ENCODE measurements at places on chromosomes 7 and 10.
A peak's percentile ranks its signal among the peaks of the same experiment; 100 is the strongest.

GRCh38 chr7:136958016-136958415, 89.6 kb downstream of the CHRM2 start:
- DNase-seq: no peak

DNA sequence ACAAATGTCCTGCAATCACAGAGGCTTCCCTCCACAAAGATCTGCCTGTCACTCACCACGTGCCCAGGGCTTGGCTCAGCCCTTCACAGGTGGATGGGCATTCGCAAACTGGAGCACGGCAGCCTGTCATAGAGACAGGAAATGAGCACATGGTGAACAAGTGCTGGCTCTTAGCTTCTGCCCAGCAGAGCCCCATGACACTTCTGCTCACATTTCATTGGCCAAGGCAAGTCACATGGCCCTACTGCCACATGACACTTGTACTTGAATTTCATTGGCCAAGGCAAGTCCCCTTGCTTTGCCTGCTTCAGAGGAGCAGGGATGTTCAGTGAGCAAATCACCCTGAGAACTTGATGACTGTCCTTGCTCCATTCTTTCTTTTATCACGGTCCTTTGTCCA, 110.8 kb upstream of the PPP2R2D start:
- no peak for DNase-seq

GRCh38 chr10:104326991-104327610, 11.2 kb downstream of the ITPRIP start:
- no peak for DNase-seq

DNA sequence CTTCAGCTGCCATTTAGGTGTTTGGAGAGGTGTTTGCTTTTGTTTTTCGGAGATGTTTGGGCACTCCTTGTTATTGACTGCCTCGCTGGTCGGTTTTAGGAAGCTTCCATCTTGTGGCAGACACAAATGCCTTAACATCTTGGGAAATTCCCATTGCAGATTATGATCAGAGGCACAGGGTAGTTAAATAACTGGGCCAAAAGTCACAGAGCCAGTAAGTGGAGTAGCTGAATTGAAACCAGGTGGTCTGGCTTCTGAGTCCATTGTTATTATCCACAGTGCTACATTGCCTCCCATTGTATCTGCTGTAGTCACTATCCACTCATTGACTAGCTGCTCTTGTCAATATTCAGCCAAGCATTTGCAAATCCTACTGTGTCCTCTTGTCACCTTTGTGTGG, 138.2 kb upstream of the PLPP4 start:
- DNase-seq: no peak

GRCh38 chr7:92421676-92422435, 25.4 kb upstream of the GATAD1 start:
- DNase-seq: no peak

- DNase-seq: no peak
Observed at GRCh38 chr7:30206491-30206890, 71.7 kb downstream of the MTURN start.

DNA sequence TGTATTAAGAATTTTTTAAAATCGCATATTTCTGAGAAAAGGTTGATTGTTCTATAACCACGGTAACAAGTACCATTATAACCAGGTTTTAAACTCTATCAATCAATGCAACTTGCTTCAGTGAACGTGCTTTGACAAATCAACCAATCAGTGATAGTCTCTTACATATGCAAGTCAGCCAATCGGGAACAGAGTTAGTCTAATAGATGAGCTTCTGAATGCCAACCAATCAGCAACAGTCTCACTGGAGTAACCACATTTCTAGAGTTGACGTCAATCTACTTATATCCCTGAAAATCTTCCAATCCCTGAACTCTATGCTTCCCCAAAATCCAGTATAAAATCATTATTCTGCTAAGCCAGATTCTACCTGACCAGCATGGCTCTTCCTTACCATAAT, 44.7 kb upstream of the TRUB1 start:
- no peak for DNase-seq

- DNase-seq: no peak
Observed at GRCh38 chr10:33617381-33618080, 283.1 kb upstream of the NRP1 start.

GRCh38 chr7:94908323-94909178, 1.2 kb downstream of the PPP1R9A start:
- DNase-seq: peak; percentile 48

DNA sequence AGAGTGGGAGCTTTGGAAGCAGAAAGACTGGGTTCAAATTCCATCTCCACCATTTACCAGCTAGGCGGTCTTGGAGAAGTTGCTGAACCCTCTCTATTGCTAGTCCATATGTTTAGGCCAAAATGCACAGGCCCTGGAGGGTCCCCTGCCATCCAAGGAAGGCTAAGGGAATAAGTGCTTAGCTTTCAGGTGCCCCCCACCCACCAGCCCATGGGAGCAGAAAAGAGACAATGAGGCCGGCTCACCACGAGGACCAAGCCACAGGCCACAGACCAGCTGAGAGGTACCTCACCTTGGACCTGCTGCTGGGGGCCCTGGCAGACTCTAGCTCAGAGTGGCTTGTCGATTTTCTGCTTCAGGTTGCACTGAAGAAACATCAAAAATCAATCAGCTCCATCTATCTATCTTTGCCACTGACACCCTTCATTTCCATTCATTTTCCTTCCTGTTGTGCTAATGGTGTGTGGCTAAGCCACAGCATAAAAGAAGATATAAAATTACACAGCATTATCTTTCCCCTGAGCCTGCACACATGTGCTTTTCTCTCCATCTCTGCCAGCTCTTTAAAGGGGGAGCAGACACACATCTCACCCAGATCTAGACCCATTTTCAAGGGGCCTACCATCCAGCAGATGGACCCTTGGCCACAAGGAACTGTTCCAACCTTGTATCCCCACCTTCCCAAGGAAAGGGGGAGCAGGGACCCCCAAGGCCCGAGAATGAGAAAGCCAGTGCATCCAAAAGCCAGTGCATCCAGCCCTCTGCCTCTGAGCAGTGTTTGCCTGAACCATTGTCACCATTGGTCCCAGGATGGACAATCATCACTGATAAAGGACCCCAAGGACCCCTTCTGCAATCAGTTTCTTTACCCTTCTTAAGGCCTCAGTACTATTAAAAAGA, 65.4 kb downstream of the GRID1 start:
- DNase-seq: no peak

GRCh38 chr10:29050081-29050480, 238.8 kb upstream of the LYZL1 start:
- no peak for DNase-seq

DNA sequence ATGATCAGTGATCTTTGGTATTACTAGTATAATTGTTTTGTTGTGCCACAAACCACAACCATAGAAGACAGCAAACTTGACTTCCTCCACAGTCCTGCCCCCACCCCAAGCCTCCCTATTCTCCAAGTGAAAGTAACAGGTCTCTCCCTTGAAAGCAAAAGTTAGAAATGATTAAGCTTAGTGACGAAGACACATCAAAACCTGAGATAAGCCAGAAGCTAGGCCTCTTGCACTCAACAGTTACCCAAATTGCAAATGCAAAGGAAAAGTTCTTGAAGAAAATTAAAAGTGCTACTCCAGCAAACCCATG, 7.5 kb downstream of the SAR1A start:
- no peak for DNase-seq

DNA sequence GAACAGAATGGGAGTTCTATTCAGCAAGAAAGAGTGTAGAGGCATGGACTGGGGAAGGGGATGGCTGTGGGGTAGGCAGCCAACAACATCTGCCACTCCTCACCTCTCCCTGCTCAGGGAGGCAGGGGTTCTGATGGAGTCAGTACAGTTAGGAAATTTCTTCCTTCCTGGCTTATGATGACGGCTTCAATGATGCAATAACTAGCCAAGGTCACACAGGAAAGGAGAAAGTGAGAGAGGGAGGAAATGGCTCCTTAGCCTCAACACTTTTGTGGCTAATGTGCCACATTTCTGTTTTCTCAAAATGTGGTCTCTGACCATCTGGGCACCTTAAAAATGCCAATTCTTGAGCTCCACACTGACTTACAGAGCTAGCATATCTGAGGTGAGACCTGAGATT, 79.3 kb upstream of the PDZD8 start:
- DNase-seq: no peak

DNA sequence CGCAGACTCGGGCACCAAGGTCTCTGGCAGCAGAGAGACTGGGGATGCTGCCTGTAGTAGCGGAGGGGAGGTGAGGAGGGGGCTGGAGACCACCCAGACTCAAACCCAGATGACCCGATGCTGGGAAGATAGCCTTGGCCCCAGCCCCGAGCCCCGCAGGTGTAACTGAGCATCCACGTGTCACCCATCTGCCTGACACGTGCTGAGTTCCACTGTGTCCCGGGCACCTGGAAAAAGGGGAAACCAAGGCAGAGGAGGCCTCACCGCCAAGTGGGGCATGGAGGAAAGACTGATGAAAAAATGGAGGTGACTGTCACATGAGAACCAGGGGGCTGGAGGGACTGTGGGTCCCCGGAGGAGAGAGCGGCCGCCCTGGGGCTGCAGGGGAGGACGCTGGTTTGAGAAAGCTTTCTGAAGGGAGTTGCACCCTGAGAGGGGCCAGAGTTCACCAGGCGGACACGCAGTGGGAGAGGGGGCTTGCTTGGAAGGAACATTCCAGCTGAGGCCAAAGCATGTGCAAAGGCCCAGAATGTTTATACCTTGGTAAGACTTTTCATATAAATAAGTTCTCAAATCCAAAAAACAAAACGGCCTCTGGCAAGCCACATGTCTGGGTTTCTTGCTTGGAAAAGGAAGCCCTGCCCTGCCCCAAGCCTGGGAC, 27.4 kb upstream of the ELN start:
- DNase-seq: no peak

- DNase-seq: no peak
Observed at GRCh38 chr7:47538846-47539311, 43.0 kb downstream of the TNS3 start.

- no peak for DNase-seq
Observed at GRCh38 chr7:50304129-50304910, at the start of gene IKZF1. TSS of gene IKZF1 (plus strand) at chr7:50304716. CDS start at chr7:50319062, 14,346 bp downstream.

GRCh38 chr10:28962768-28963167, 285.4 kb downstream of the BAMBI start:
- DNase-seq: no peak

GRCh38 chr7:83060218-83060617, 102.5 kb downstream of the PCLO start:
- peak; percentile 12 for DNase-seq

- DNase-seq: no peak
Observed at GRCh38 chr10:112053895-112054294, 129.7 kb downstream of the GPAM start.

GRCh38 chr7:157023589-157023905, 13.1 kb upstream of the MNX1 start:
- DNase-seq: no peak

DNA sequence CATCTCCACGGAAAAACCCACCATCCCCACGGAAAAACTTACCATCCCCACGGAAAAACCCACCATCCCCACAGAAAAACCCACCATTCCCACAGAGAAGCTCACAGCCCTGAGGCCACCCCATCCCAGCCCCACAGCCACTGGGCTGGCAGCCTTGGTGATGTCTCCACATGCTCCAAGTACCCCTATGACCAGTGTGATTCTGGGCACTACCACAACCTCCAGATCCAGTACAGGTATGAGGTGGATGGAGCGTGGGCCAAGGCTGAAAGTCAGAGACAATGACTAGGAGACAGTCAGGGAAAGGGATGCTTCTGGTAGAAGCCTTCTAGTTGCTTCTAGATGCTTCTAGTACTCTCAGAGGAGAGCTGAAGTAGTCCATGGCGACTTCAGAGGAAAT, 19.6 kb downstream of the ZAN start:
- no peak for DNase-seq

- DNase-seq: no peak
Observed at GRCh38 chr10:91700788-91701444, 68.0 kb upstream of the PPP1R3C start.

GRCh38 chr10:74548676-74549075, 277.7 kb upstream of the KAT6B start:
- no peak for DNase-seq

DNA sequence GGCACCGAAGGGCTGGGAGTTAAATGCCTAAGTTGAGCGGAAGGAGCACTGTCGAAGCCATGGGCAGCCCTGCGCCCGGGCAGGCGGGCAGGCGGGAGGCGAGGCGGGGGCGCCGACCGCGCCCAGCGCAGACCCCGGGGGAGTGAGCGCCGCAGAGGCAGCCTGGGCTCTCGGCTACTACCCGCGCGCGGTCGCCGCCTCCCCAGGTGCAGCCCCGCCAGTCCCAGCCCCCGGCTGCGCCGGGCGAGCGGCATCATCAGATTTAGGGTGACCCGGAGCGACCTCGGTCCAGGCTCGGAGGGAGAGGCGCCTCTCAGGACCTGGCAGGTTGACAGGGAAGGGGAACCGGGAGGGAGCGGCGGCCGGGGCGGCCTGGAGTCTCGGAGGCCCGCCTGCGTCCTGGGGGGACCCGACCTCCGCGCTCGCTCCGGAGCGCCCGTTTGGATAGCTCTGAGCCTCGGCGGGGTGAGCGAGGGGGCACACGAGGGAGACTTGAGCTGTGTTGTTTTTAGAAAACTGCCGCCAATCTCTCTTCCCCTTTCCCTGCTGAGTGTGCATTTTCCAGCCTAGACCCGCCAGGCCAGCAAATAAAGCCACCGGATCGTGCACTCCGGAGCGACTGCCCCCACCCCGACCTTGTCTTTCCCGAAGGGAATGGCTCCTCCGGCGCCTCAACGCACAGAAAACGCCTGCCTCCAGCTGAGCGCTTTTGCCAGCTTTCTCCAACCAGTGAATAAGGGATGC, 2.3 kb upstream of the NRP1 start:
- no peak for DNase-seq

DNA sequence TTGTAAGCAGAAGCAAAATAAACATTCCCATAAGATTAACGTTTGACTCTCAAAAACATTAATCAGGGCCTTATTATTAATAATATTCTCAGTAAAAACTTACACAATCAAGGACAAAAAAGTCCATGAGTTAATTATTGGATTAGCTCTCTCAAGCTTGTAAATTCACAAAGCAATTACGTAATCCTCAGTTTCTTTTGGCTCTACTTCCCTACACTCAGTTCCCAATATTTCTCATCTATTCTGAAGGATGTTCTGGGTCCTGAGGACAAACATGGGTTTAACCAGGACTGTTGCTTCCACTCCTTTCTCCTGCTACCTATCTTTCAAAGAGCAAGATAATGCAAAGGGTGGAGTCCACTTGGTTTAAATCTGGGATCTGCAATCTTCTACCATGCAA, 15.1 kb downstream of the FBXL13 start:
- DNase-seq: no peak

DNA sequence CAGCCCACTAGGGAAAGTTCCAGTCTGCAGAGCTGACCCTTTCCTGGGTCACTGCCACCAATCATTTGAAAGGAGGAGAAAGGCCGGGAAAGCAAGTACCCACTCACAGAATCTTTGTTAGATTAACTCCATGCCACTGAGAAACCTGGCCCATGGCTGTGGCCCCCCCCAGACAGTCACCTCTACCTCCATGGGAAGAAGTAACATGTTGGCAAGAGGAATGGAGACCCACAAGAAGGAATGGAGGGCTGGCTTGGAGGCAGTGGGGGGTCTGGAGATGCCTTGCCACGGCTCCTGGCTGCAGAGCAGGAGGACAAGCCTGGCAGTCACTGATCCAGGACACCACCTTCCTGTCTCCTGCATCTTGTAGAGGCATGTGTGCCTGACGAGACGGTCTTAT, 32.9 kb downstream of the CUZD1 start:
- no peak for DNase-seq
